Activated CD4-positive, alpha-beta T cell treated with anti-CD3 and anti-CD28 coated beads, Interleukin-2, amount 50 U/mL, for 48 hours (primary cell): ENCODE measurements at places on chromosomes 5 and 9.

DNA sequence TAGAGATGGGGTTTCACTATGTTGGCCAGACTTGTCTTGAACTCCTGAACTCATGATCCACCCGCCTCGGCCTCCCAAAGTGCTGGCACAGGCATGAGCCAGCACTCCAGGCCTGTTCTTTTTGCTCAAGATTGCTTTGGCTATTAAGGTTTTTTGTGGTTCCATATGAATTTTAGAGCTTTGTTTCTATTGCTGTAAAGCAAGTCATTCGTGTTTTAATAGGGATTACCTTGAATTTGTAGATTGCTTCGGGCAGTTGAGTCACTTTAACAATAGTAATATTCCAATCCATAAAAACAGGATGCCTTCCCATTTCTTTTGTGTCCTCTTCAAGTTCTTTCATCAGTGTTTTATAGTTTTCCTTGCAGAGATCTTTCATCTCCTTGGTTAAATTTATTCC lies 22.1 kb downstream of the C6 start:
- no peak for DNase-seq

DNA sequence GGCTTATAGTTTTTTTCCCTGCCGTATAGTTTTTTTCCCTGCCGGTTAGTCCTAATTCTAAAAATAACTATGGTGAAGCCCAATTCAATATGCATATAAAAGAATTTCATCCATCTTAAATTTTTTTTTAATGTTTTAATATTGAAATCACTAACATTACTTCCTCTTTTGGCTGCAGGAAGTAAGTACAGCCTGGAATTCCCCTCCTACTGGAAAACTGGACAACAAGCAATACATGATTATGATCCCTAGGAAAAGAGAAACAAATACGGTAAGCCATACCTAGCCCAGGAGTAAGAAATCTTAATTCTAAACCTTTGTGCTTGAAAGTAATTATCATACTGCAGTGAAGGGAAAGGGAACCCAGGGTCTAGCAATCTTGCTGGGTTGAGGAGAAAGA lies 119.0 kb downstream of the NR3C1 start:
- no peak for DNase-seq

GRCh38 chr5:155275222-155275621 lies 261.7 kb downstream of the KIF4B start:
- no peak for DNase-seq

GRCh38 chr5:160263326-160263855 lies 34.1 kb downstream of the FABP6 start:
- no peak for DNase-seq

DNA sequence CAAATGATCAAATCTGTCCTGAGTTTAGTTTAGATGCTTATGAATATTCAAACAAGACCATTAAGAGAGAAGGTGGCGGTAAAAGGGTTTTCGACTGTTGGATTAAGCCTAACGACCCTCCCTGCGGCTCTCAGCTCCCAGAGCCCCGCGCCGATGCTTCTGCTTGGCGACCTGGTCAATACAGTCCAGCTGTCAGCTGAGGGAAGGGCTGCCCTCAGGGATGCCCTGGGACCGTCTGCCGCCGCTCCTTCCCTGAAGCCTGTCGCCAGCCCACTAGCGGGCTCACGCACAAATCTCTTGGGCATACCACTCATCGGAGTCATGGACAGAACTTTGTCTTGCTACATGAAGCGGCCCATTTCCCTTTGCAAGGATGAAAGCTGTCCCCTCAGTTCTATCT lies 136.6 kb upstream of the RAPGEF1 start:
- no peak for DNase-seq

- DNase-seq = no peak
Measured at GRCh38 chr5:136084698-136085097, 47.9 kb upstream of the SMAD5 start.

GRCh38 chr9:134809826-134810225 lies 70.8 kb upstream of the FCN2 start:
- DNase-seq = no peak

DNA sequence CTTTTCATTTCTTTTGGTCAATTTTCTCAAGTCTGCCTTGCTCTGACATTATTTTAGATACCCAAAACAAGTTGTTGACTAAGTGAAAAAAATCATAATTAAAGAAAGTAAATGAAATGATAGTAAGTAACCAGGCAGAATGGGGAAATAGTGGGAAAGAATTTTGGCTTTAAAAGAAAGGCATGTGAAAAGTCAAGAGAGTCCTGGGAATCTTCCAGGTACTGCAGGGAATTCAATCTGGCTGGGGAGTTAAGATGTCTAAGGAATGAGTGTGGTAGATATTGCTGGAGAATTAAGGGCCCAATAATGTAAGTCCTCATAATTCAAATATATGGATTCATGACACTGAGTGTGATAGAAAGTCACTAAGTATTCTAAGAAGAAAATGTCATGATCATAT lies 123.1 kb upstream of the PAPPA start:
- DNase-seq = no peak

GRCh38 chr9:6927838-6928237 lies 170.1 kb downstream of the KDM4C start:
- no peak for DNase-seq

DNA sequence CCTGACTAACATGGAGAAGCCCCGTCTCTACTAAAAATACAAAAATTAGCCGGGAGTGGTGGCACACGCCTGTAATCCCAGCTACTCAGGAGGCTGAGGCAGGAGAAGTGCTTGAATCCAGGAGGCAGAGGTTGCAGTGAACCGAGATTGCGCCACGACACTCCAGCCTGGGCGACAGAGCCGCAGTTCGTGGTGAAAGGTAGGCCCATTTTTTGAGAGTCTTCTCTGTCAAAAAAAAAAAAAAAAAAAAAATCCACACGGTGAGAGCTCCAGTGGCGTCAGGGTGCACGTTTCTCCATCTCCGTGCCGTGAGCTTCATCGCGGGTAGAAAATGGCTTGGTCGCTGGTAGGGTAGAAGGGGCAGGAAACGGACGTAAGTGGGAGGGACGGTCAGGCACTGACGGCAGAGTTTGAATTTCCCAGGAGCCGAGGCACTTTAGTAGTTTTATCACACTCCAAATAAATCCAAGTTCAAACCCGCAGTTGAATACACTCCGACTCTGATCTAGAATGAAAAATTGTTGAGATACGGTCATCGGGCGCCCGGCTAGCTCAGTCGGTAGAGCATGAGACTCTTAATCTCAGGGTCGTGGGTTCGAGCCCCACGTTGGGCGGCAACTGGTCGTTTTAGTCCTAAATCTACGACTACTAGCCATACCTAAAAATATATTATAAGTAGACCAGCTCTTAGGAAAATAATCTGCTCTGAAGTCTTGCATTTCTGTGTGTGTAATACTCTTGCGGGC lies 2.4 kb upstream of the TRIM7 start:
- peak; percentile 94 for DNase-seq

GRCh38 chr5:98535901-98536300 lies 237.6 kb upstream of the RGMB start:
- no peak for DNase-seq

GRCh38 chr9:3746296-3747275 lies 220.8 kb upstream of the RFX3 start:
- peak; percentile 32 for DNase-seq

DNA sequence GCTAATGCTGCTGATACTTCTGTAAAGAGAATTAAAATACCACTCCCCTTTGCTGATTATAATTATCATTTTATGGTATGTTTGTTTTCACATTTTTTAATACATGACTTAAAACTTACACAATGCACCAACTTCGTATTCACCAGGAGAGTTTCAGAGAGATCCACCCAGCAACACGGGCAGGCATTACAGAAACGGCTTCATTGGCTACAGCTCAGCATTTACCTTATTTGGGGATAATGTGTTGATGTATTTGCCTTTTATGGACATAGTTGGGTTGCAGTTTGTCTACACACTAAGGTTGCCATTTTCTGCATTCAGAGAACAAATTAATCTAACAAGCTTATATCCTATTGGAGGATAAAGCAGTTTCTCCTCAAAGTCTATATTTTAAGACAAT lies 423.6 kb downstream of the PRDM9 start:
- no peak for DNase-seq

DNA sequence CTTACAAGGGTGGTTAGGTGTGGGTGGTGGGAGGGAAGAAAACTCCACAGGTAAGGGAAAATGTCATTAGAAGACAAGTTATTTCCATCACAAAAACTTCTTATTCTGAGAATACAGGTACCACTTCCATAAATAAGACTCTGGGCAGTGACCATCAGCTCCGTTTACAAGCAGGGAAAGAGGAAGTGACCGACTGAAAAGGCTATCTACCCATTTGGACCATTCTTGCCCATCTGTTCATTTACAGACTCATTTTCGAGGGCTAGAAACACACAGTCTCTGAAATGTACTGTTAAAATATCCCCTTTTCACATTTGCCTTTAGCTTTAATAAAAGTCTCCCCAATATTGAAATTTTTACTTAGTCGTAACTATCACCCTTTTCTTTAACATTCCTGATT lies 79.5 kb downstream of the TTC39B start:
- DNase-seq = no peak

DNA sequence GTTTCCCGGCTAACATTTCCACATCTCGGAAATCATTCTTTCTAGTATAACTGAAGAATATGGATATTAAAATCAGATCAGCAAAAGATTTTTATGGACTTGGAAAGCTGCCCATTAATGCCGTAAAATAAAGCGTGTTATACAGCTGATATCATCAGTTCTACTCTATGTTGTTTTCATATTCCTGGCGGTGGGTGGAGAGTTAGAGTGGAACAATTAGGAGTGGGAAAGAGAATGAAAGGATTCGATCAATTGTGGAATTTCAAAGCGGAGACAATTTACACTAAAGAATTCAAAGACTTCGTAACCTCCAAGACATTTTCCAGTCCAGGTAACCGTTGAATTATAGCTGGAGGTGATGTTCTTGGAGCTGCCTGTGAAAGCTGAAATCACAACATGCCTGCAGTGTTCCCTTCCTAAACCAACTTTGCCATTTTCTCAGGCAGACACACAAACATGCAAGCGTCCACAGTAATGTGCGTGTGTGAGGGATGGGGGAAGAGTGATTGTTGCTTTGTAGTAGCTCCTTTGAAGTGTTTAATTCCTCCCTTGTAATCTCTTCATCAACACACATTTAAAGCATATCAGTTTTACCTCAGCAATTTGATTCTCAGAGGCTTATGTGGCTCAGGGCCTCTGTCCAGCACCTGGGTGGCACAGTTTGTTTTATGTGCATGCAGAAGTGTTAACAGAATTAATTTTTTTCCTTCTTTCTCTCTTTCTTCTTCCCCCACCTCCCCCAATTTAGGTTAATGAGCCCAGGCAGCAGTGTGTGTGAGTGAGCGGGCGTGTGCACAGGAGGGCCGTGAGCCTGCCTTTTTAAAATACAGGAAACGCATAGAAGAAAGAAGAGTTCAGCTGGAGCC lies 544.1 kb downstream of the RAB3C start:
- no peak for DNase-seq

GRCh38 chr9:81521892-81522291 lies 167.5 kb downstream of the TLE1 start:
- no peak for DNase-seq

- no peak for DNase-seq
Measured at GRCh38 chr5:156394642-156395305, 67.8 kb downstream of the SGCD start.

- DNase-seq = peak; percentile 68
Measured at GRCh38 chr5:95822542-95823181, at the start of gene GLRX. GLRX (minus strand) TSS chr5:95822726; CDS start chr5:95822662, 64 bp downstream.

GRCh38 chr9:17476401-17476800 lies 102.5 kb upstream of the SH3GL2 start:
- DNase-seq = no peak

DNA sequence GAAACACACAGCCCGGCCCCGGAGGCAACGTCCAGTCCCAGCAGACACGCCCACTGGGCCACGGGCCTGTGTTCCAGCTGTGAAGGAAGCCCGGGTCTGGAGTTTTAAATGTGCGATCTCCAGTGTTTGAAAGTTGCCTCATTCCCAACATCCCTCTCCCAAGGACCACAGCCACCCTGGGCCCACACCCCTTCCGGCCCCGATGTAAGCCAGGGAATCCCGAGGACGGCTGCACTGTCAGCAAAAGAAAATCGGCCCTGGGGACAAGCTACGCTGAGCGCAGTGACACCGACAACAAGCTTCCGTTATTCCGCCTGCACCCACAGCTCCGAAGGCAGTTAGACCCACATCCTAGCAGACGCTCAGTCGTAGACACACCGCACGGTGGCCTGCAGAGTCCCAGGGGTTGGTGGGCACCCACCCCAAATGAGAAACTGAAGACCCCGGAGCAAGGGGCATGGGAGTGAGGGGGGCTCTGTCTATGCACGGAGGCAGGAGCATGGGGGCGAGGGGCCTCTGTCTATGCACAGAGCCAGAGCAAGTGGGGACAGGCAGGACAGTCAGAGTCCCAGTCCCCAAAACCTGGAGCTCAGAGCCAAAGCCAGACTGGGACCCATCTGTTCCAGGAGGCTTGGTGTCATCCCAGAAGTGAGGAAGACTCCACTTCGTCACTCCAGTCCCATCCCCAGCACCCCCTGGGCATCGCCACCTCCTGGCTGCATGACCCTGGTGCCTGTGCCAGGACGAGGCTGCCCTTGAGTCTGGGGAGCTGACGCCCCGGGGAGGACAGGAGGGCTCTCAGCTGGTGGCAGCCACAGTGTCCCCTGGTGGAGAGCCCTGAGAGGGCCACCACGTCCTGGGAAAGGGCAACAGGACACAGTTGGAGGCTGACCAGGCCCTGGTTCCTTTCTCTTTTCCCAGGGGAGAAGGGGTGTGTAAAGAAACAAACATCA lies 23.4 kb downstream of the GLT6D1 start:
- DNase-seq = no peak

- DNase-seq = no peak
Measured at GRCh38 chr5:891837-892393, 686 bp downstream of the BRD9 start.

GRCh38 chr5:138096363-138096762 lies 12.5 kb downstream of the WNT8A start:
- DNase-seq = no peak

DNA sequence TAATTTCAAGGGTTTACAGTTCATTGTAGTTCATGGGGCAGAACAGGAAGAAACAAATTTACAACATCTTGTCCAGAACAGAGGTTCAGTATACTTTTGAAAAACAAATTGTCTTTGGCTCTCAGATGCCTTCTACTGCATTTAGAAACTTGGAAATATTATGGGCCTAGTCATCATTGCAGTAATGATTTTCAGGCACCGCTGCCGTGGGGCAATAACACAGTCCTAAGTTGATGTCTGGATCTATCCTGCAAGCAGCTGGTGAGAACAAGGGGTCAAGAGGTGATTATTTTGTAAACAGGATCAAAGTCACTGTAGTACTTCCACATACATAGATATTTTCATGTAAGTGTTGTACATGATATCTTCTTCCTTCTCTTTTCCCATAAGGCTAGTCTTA lies 82.5 kb upstream of the CAST start:
- no peak for DNase-seq

DNA sequence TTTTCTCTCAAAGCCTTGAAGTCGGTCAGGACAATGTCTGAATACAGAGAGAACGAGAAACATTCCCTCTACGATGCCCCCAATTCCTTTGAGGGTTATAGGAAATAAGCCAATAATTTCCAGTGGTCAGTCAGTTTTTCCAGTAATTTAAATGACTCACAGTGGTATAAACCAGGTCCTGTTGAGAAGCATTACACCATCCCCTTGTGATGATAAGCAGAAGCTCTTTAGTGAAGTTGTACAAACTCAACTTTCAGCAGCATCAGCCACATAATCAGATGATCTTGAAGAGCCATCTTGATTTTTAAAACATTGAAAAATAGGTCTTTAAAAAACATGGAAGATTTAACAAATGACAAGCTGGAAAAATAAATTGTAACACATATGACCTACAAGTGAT lies 173.9 kb upstream of the ZNF462 start:
- no peak for DNase-seq
